ENCODE measurements at places on chromosomes 4 and X. TPM values are rescaled to one million over a fixed set of nuclear protein-coding genes. Genes with fewer than 3 reads are reported as not detected.

Gene PAGE1
- not detected for total RNA-seq

Gene ZNF157
- total RNA-seq, result 0.20 TPM

DNA sequence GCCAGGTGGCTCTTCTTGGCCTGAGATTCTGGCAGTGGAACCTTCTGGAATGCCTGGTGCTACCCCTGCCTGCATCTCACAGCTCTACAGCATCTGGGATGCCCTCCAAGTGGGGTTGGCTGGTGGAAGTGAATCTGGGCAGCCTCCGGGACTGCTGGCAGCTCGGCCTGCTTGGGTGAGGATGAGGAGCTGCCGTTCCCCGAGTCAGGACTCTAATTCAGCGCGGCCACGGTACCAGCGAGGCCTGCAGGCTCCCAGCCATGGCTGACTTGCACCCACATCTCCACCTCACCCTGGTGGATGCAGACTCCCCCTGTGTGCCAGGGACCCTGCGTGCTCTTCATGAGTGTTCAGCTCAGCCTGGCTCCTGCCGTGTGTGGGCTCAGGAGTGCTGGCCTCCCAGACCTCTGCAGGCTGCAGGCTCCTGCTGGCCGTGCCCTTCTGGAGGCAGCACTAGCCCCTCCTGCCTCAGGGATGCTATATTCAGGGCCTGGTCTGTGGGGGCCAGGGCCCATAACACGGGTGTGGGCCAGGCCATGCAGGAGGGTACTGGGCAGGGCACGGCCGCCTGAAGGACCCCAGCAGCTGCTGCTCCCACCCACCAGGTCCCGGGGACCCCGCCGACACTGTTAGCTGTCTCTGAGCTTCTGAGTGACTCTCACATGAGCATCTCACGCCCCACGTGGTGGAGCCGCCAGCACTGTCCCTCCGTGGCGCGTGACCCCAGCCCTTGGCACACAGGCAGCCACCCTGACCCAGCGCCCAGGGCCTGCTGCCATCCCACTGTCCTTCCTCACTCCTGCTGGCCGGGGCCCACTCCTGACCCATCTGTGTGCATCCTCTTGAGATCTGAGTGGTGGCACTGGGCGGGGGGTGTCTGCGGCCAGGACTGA, 10.6 kb downstream of the UVSSA start:
- no peak overlapping the region for H3K27ac ChIP-seq
- no peaks in the 10 kb centered on the region for H3K27me3 ChIP-seq
- H3K4me1 ChIP-seq, result no peaks in the 10 kb centered on the region
- no peak overlapping the region for H3K4me3 ChIP-seq
- no peak for DNase-seq

DNA sequence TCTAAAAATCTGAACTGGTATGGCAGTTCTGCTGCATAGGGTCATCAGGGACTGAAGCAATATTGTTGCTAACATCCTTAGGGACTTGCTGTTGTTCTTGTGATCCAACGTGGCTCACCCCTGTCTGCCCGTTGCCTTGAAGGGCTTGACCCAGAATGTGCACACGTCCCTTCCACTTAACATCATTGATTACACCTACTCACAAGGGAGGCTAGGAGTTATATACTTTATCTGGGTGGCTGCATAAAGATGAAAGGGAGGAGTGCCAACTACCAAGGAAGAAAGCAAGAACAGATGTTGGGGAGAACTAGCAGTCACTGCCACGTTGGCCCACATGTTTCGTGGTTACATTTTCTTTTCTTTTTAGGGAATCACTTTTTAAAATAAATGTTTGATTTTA, 34.0 kb downstream of the SLC9A6 start:
- no peak for DNase-seq
- no peaks in the 10 kb centered on the region for H3K4me1 ChIP-seq
- H3K4me3 ChIP-seq, result no peak overlapping the region

DNA sequence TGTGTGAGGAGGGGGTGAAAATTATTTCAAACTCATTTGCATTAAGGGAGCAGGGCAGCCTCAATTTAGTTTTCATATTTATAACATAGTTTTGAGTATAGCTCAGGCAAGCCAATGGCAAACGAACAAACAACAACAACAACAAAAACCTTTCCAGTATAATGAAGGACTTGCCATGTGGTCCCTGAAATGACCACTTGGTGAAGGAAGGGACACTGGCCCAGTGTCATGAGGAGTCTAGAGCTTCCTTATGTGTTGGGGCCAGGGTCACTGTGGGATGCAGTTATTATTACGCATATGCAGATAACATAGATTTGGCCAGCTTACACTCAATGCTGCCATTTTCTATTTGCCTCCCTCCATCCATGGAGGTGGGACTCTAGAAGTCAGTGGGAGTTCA, 23.3 kb downstream of the NKX3-2 start:
- no peaks in the 10 kb centered on the region for H3K4me1 ChIP-seq
- H3K4me3 ChIP-seq, result no peak overlapping the region
- H3K27ac ChIP-seq, result no peak overlapping the region

Gene CLDN2
- 0.16 TPM for total RNA-seq

Gene STK32B
- total RNA-seq, result 0.90 TPM

Gene XK
- total RNA-seq, result 2.9 TPM

GRCh38 chrX:80876877-80877276, 67.2 kb upstream of the BRWD3 start:
- H3K27ac ChIP-seq, result no peak overlapping the region
- no peaks in the 10 kb centered on the region for H3K4me1 ChIP-seq
- no peak overlapping the region for H3K4me3 ChIP-seq
- H3K27me3 ChIP-seq, result no peaks in the 10 kb centered on the region
- no peak for DNase-seq
- H3K36me3 ChIP-seq, result no peaks in the 10 kb centered on the region

GRCh38 chr4:141037446-141037845, 95.8 kb downstream of the RNF150 start:
- H3K4me3 ChIP-seq, result no peak overlapping the region
- no peaks in the 10 kb centered on the region for H3K36me3 ChIP-seq
- no peak for DNase-seq
- no peak overlapping the region for H3K27ac ChIP-seq

Gene ZIC3
- total RNA-seq, result not detected

Gene CT47B1
- not detected for total RNA-seq

Gene PDCL2
- total RNA-seq, result not detected

Gene VCX3A
- total RNA-seq, result not detected

GRCh38 chr4:148073349-148073748, 341.5 kb downstream of the ARHGAP10 start:
- H3K27ac ChIP-seq, result no peak overlapping the region
- DNase-seq, result no peak
- H3K4me3 ChIP-seq, result no peak overlapping the region
